HT1080 (cell line): ENCODE measurements at places on chromosomes 12 and 14.
A peak's percentile ranks its signal among the peaks of the same experiment; 100 is the strongest.

GRCh38 chr14:65472189-65472588 is 59.7 kb downstream of the FUT8 start:
- DNase-seq = no peak

GRCh38 chr12:94092516-94093241 is 55.7 kb upstream of the PLXNC1 start:
- DNase-seq = no peak

- DNase-seq = peak; percentile 11
These were observed 210.6 kb upstream of the EGLN3 start for GRCh38 chr14:34161351-34162082.

DNA sequence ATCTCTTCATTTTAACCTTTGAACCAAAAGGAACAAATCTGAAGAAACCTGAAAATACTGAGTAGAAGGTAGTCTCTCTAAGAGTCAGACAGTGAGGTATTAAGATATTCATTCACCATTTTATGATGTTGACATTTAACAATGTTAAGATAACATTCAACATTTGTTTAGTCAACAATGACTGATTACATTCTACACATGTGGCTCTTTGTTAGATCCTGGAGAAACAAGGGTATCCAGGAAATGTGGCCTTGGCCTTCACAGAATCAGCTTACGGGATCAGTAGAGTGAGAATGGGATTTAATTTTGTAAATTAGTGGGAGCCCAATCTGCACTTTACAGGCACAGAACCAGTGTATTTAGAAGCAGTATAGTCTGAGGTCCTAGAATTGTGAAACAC is 355.5 kb downstream of the KCNH5 start:
- no peak for DNase-seq

DNA sequence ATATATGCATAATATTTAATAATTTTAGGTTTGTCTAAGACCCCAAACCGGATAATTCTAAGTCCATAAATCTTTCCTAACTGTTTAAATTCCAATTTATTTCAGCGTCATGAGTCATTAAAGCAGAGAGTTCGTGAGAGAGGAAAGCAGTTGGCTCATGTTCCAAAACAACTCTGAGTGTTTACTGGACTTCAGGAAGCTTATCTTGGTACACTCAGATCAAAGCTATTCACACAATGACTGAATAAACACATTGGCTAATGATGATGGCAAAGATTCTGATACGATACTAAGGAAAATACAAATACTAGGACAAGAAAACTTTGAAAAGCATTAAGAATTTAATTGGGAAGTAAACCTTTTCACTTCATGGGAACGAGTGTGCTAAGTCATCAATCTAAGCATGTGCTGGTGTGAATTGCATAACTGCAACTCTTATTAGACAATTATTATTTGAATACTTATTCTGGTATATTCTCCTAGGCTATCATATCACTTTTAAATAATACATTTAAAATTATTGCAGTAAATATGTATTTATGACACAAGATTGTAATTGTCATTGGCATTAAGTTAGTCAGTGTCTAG is 34.8 kb upstream of the CLEC14A start:
- DNase-seq = peak; percentile 69

GRCh38 chr14:55381040-55381439 is 30.6 kb downstream of the ATG14 start:
- DNase-seq = no peak
